Psoas muscle (tissue), 8 donors: ENCODE measurements at places on chromosomes 2 and 18. TPM values are rescaled to one million over a fixed set of nuclear protein-coding genes. Genes with fewer than 3 reads are reported as not detected.

Gene MDH1
- 413 TPM for total RNA-seq

Gene DLX1
- not detected for total RNA-seq

Gene RNU2-63P
- total RNA-seq = not detected

DNA sequence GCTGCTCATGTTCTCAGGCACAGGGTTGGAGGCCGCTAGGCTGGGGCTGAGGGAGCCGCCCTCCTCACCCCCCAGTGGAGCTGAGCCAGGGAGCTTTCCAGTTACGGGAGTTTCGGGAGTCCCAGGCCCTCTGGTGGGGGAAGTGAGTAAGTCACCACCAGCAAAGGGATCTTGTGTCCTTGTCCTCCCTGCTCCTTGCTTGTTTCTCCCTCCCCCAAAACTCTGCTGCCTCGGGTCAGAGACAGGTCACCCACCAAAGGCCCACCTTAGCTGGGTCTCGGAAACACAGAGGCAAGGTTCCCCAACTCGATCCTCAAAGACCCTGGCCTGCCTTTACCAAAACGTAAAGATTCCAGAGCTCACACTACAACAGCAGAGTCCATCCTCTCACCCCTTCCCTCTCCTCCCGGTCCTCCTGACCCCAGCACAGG is 60.5 kb upstream of the POMC start:
- H3K27me3 ChIP-seq = no peaks in the 10 kb centered on the region
- no peak overlapping the region for H3K27ac ChIP-seq
- peak; percentile 74 for DNase-seq
- H3K36me3 ChIP-seq = peaks cover 2% of the 10 kb centered on the region

- H3K4me1 ChIP-seq = no peaks in the 10 kb centered on the region
- H3K27me3 ChIP-seq = no peaks in the 10 kb centered on the region
- DNase-seq = no peak
- H3K27ac ChIP-seq = no peak overlapping the region
Measured at GRCh38 chr2:119377993-119378345, 11.2 kb downstream of the DBI start.

GRCh38 chr2:165777522-165778186 is 16.4 kb downstream of the GALNT3 start:
- no peaks in the 10 kb centered on the region for H3K4me1 ChIP-seq
- H3K27ac ChIP-seq = no peak overlapping the region
- H3K27me3 ChIP-seq = no peaks in the 10 kb centered on the region
- H3K4me3 ChIP-seq = no peak overlapping the region

GRCh38 chr2:237421542-237422116 is 7.7 kb upstream of the COL6A3 start:
- no peaks in the 10 kb centered on the region for H3K36me3 ChIP-seq
- no peaks in the 10 kb centered on the region for H3K27me3 ChIP-seq
- H3K4me3 ChIP-seq = peak overlapping the region; percentile 40
- H3K4me1 ChIP-seq = peaks cover 14% of the 10 kb centered on the region
- DNase-seq = peak; percentile 84

- H3K4me3 ChIP-seq = no peak overlapping the region
- no peaks in the 10 kb centered on the region for H3K36me3 ChIP-seq
- H3K27me3 ChIP-seq = no peaks in the 10 kb centered on the region
- no peaks in the 10 kb centered on the region for H3K4me1 ChIP-seq
- no peak for DNase-seq
- no peak overlapping the region for H3K27ac ChIP-seq
Measured at GRCh38 chr2:6290217-6291015, 575.3 kb downstream of the CMPK2 start.

DNA sequence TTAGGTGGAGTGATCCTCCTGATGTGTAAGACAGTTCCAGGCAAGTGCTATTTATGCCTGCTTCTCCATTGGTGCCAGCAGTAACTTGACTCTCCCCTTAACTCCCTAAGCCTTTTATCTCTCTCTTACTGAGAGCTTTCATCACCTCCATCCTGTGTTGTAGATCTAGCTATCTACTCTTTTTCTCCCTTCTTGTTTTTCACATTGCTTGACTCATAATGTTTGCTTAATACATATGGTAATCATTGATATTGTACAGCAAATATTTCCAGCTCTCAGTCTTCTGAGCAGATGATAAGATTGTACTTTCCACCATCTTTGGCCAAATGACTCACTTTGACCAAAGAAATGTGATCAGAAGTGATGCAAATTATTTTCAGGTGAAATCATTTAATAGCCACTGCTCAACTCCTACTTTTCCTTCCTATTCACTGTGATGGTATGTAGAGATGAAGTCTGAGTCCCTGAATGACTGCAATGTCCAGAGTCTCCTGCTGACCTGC is 165.0 kb downstream of the PLCL1 start:
- DNase-seq = no peak
- H3K27me3 ChIP-seq = no peaks in the 10 kb centered on the region
- peaks cover 21% of the 10 kb centered on the region for H3K4me1 ChIP-seq
- no peaks in the 10 kb centered on the region for H3K36me3 ChIP-seq

- H3K36me3 ChIP-seq = no peaks in the 10 kb centered on the region
- H3K27me3 ChIP-seq = no peaks in the 10 kb centered on the region
- DNase-seq = no peak
Measured at GRCh38 chr2:43738257-43738656, 35.6 kb upstream of the DYNC2LI1 start.

- peak; percentile 62 for DNase-seq
- H3K36me3 ChIP-seq = no peaks in the 10 kb centered on the region
- H3K27ac ChIP-seq = peak overlapping the region; percentile 91
- H3K4me3 ChIP-seq = peak overlapping the region; percentile 92
- no peaks in the 10 kb centered on the region for H3K27me3 ChIP-seq
Measured at GRCh38 chr18:76494231-76495005, 624 bp downstream of the ZNF516 start.

DNA sequence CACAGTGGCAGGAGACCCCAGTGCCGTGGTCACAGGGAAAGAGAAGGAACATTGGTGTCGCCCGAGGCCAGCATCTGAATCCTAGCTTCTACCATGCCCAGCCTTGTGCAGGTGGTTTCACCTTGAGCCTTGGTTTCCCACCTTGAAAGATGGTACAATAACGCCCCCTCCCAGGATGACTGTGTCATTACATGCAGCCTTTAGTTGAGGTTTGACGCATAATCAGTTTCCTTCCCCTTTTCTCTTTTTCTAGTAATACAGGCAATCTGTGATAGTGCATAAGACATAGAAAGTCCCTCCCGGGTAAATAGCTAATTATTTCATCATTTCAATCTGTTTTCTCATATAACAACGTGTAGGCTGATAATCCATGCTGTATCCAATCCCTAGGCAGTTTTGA is 29.8 kb upstream of the ZNF407 start:
- H3K27ac ChIP-seq = no peak overlapping the region
- H3K36me3 ChIP-seq = no peaks in the 10 kb centered on the region
- H3K4me3 ChIP-seq = no peak overlapping the region
- H3K27me3 ChIP-seq = no peaks in the 10 kb centered on the region

DNA sequence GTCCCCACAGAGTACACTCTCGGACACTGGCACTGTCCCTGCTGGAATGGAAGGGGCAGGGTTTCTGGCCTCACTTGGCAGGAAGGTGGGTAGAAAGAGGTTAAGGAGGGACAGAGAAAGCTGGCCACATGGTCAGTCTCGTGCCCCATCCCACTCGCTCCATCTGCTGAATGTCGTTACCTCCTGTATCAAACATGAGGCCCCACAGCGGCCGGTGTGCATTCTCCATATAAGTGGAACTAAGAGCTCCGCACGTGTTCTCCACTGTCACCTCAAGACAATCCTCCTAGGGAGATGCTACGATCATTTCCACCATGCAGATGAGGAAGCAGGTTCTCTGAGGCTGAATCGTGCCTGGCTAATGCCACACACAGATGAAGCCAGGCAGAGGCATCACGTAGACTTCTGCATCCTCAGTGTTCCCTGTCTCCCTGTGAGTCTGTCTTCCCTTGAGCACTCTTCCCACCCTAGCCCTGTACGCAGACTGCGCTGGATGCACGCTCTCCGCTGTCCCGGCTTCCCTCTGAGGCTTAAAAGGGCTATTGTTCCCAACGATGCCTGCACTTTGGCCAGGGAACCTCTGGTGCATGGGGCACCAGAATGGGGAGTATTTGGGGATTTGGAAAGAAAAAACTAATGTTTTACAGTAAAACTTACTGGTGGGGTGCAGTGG is 35.1 kb downstream of the MAL start:
- no peaks in the 10 kb centered on the region for H3K4me1 ChIP-seq
- no peak overlapping the region for H3K27ac ChIP-seq
- H3K36me3 ChIP-seq = no peaks in the 10 kb centered on the region
- peaks cover 17% of the 10 kb centered on the region for H3K27me3 ChIP-seq

- no peaks in the 10 kb centered on the region for H3K36me3 ChIP-seq
- H3K4me1 ChIP-seq = no peaks in the 10 kb centered on the region
- no peak overlapping the region for H3K27ac ChIP-seq
- H3K4me3 ChIP-seq = no peak overlapping the region
- no peaks in the 10 kb centered on the region for H3K27me3 ChIP-seq
- DNase-seq = peak; percentile 37
Measured at GRCh38 chr2:121205321-121205942, 79.6 kb downstream of the TFCP2L1 start.

DNA sequence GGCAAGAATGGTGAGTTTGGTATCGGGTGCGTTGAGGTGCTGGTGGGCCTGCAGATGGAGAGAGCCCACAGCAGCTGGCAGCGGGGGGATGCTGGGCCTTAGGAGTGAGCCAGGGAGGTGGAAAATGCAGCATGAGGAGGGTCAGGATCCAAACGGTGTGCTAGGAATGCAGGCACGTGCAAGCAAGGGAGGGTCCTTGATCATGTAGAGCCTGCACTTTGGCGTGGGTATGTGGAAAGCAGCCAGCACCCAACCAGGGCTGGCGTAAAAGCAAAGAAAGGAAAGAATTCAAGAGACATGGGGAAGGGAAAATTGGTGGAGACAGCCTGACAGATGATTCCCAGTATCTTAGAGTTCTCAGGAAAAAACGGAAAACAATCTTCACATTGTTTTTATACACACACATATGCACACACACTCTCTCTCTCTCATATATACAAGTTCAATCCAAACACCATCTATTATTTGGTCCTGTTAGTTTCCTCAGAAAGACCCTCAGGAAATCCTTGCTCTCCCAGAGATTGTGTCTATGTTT is 46.3 kb downstream of the LTBP1 start:
- H3K36me3 ChIP-seq = no peaks in the 10 kb centered on the region
- H3K27me3 ChIP-seq = no peaks in the 10 kb centered on the region
- no peaks in the 10 kb centered on the region for H3K4me1 ChIP-seq
- no peak for DNase-seq
